ENCODE measurements at places on chromosomes 7 and 10.
A peak's percentile ranks its signal among the peaks of the same experiment; 100 is the strongest.

GRCh38 chr7:142499635-142500034 is 241.8 kb upstream of the PRSS58 start:
- DNase-seq, result no peak

GRCh38 chr7:28573059-28573553 is 160.8 kb downstream of the CREB5 start:
- DNase-seq, result no peak

DNA sequence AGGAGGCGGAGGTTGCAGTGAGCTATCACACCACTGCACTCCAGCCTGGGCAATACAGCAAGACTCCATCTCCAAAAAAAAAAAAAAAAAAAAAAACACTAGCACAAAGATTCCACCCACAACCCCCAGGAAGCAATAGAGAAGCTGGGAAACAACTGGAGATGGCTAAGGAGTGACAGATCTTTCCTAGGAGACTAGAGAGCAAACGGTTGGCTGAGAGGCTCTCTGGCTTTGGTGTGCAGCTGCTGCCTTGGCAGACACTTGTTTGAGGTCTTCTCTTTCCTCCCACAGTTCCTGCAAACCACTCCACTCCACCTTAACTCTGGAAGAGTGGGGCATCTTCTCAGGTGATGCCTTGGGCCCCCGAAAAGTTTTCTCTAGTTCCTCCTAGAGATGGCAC is 78.5 kb upstream of the LANCL2 start:
- no peak for DNase-seq

DNA sequence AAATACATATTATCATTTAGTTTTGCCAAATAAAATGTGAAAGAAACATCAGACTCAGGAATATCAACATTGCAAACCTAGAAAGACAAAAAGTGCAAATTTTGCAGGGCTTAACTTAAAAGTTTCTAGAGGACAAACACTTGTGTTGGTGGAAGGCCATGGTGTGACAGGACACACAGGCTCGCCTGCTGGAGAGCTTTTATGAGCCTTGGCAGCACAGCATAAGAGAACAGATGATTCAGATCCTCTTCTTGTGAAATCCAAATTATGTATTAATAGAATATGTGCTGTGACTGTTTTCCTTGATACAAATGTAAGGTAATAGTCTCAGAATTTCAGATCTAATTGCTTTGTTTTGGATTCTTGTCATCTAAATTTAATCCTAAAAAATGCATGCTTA is 72.9 kb upstream of the ABCB5 start:
- DNase-seq, result no peak

GRCh38 chr7:7639847-7640220 is 718 bp upstream of the UMAD1 start:
- peak; percentile 51 for DNase-seq

- DNase-seq, result no peak
Measured at GRCh38 chr7:158035343-158035742, 552.3 kb downstream of the PTPRN2 start.

DNA sequence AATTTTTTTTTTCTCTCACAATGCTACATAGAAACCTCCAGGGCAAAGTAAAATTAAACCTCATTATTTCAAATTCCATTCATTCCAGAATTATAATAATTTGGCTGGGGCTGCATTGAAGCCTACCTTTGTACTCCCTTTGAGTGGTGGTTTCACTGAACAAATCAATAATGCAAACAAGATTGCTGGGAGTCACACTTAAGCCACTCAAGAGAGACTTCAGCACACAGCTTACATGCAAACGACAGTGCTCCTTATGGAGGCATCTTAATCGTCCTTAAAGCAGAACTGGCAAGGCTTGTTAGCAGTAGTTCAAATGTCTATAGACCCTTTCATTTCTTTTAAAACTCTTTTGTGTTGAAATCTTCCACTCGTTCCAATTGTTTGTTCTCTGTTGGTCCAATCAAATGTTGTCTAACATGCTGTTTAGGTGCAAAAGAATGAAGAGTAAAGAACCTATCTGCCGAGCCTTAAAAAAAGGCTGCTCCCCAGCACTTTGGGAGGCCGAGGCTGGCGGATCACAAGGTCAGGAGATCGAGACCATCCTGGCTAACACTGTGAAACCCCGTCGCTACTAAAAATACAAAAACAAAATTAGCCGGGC is 294.9 kb downstream of the FGFR2 start:
- no peak for DNase-seq

- DNase-seq, result no peak
Measured at GRCh38 chr10:32150532-32151101, 94.4 kb upstream of the KIF5B start.

DNA sequence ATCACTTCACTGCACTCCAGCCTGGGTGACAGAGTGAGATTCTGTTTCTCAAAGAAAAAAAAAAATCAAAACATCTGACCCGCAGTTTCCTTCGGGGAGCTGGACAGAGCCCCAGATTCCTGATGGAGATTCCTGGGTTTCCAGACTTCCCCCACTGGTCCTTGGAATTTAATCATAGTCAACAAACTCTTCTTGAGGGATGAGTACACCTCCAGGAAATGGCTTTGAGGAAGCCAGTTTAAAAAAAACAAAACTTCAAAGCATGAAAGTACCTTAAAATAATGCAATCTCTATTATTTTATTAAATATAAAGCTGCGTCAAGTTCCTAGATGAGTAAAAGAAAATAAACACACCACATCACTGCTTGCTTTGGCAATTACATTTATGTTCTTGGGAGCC is 1.2 kb upstream of the MAD1L1 start:
- DNase-seq, result no peak

DNA sequence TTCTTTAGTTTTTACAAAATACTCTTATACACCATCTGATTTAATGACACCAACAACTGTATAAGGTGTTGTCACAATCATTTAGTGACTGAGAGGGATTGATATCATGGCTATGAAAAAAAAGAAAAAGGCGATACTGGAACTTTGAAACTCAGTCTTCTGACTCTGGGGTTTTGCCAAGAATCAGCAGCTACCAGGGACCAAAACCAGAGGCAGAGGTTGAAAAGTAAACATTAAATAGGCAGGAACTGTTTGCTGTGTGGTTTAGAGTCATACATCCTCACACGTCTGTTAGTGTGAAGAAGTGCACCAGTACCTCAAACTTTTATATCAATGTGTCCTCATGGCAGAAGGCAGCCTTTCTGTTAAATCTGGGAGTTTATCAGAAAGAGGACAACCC is 19.9 kb upstream of the GGCT start:
- no peak for DNase-seq

DNA sequence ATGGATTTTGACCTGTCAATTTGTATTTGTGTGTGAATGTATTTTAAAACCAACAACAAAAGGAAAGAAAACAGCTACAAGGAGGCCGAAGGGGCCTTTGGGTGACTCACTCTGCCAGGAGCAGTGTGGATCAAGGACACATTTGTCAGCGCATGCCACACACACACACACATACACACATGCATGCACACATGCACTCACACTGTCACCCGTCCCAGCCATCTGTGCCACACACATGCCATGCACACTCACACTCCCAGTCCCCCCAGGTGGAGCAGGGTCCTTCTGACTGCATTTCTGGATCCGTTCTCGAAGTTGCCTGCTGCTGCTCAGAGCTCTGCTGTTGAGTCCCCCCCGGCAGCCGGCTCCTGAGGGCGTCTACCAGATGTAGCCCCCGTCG is 26.0 kb downstream of the SPOCK2 start:
- DNase-seq, result no peak

DNA sequence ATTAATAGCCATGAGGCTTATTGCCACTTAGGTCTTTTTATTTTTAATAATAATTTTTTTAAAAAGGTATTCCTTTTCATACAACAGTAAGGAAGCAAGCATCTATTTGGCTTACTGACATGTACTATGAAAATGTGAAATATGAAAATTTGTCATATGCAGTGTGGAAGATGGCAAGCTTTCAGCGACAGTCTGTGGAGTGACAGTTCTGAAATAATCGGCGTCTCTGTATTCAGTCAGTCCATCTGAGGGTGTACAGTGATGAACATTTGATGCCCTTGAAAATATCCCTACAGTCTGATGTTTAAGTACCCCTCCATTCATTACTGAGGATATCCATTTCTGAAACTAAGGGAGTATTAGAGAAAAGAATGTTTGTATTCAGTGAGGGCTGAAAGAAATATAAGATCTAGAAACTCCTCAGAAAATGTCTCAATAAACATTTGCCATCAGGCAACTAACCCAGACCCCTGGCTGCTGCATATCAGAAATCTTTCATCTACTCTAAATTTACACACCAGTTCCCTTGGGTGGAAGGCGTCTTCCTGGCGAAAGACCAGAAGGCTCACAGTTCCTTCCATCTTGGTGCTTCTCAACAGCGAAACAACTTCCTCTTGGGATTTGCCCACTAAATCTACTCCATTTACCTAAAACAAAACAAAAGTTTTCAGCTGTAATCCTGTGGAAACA is 440.6 kb downstream of the PARD3 start:
- DNase-seq, result no peak
